ENCODE measurements at places on chromosomes 11 and 22.

DNA sequence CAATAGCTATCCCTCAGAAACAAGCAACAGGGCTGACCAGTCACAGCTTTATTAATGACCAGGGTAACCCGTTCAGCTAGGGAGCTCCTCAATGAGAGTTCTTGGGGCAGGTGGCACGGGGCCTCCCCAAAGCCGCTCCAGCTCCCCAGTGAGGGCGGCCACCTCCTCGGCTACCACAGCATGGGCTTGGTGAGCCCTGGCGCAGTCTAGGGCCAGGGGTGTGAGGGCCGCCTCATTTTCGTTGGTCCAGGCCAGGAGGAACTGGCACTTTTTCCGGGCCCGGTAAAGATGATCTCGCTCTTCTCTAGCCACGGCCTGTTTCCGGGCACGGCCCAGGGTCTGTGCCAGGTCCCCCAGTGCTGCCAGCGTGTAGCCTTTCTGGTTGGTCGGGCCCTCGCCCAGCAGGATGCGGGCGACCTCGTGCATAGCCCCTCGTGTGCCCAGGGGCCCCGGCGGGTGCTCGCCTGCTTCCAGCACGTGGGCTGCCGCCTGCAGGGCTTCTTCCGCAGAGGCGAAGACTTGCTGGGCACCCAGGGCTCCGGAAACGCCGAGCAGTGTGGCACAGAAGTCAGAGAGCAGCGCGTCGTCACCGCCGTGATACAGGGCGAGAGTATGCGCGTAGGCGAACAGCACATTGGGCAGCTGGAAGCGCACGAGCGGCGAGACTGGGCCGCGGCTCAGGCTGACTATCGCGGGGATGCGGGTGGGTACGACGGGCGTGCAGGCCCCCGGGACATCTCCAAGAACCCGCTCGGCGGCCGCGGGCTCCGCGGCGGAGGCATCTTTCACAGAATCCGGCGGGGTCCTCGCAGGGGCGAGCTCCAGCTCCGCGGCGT is 913 bp downstream of the ZNHIT2 start:
- peak; percentile 43 for DNase-seq

GRCh38 chr22:37390075-37390474 is 37.2 kb downstream of the ELFN2 start:
- no peak for DNase-seq

DNA sequence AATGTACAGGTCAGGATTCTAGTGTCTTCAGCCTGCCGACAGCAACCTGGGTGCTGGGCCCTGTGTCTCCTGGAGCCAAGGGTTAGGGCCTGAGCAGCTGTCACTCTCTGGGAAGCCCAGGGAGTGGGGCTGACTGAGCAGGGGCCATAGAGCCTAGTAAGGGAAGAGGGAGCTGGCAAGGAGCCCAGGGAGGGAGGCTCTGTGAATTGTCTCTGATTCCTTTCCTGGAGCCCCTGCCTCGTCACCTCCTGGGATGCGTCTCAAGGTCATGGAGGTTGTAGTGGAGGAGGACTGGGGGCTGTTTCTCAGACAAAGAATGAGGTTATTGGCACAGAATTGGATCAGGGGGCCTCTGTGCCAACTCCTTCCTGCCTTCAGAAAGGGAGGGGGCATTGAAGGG is 11.8 kb downstream of the SOX10 start:
- no peak for DNase-seq

GRCh38 chr11:75938543-75938942 is 123.5 kb downstream of the UVRAG start:
- no peak for DNase-seq

GRCh38 chr11:44237156-44237555 is 72.8 kb downstream of the ALX4 start:
- no peak for DNase-seq
